ENCODE measurements at places on chromosomes 6 and 20. TPM values are rescaled to one million over a fixed set of nuclear protein-coding genes. Genes with fewer than 3 reads are reported as not detected.

Gene POLH
- 91.4 TPM for total RNA-seq

Gene VGLL2
- total RNA-seq = not detected

Gene GPLD1
- 0.58 TPM for total RNA-seq

Gene ELOVL4
- 1.6 TPM for total RNA-seq

Gene SAMD3
- 47.9 TPM for total RNA-seq

Gene VSTM2L
- 0.35 TPM for total RNA-seq

Gene ACOT13
- 21.8 TPM for total RNA-seq

Gene SLC17A3
- 0.76 TPM for total RNA-seq

Gene TPMT
- 5.6 TPM for total RNA-seq

- peaks cover 2% of the 10 kb centered on the region for H3K4me1 ChIP-seq
- DNase-seq = no peak
- peaks cover 46% of the 10 kb centered on the region for H3K36me3 ChIP-seq
- H3K27ac ChIP-seq = no peak overlapping the region
- no peaks in the 10 kb centered on the region for H3K27me3 ChIP-seq
These were observed 29.3 kb downstream of the DNAAF9 start for GRCh38 chr20:3378138-3378537.

GRCh38 chr6:90383196-90383822 lies 86.7 kb upstream of the BACH2 start:
- H3K27ac ChIP-seq = no peak overlapping the region
- no peak overlapping the region for H3K4me3 ChIP-seq
- DNase-seq = peak; percentile 52

- DNase-seq = no peak
- H3K27me3 ChIP-seq = peaks cover 6% of the 10 kb centered on the region
- H3K4me3 ChIP-seq = no peak overlapping the region
- peaks cover 2% of the 10 kb centered on the region for H3K4me1 ChIP-seq
- H3K27ac ChIP-seq = no peak overlapping the region
These were observed 30.0 kb upstream of the RALY start for GRCh38 chr20:33963751-33964150.

GRCh38 chr20:9360431-9360830 lies 154.0 kb upstream of the LAMP5 start:
- no peak overlapping the region for H3K27ac ChIP-seq
- H3K4me1 ChIP-seq = no peaks in the 10 kb centered on the region
- no peaks in the 10 kb centered on the region for H3K27me3 ChIP-seq
- no peak for DNase-seq
- no peak overlapping the region for H3K4me3 ChIP-seq

- peak overlapping the region; percentile 86 for H3K4me3 ChIP-seq
- peak overlapping the region; percentile 99 for H3K27ac ChIP-seq
- peaks cover 13% of the 10 kb centered on the region for H3K36me3 ChIP-seq
- peaks cover 21% of the 10 kb centered on the region for H3K4me1 ChIP-seq
- DNase-seq = peak; percentile 93
These were observed 81.9 kb upstream of the E2F3 start for GRCh38 chr6:20319520-20320357.

- peaks cover 4% of the 10 kb centered on the region for H3K4me1 ChIP-seq
- H3K4me3 ChIP-seq = no peak overlapping the region
- H3K36me3 ChIP-seq = no peaks in the 10 kb centered on the region
- no peak overlapping the region for H3K27ac ChIP-seq
- H3K27me3 ChIP-seq = peaks cover 19% of the 10 kb centered on the region
- no peak for DNase-seq
These were observed 77.6 kb downstream of the RIN2 start for GRCh38 chr20:19835533-19836222.

DNA sequence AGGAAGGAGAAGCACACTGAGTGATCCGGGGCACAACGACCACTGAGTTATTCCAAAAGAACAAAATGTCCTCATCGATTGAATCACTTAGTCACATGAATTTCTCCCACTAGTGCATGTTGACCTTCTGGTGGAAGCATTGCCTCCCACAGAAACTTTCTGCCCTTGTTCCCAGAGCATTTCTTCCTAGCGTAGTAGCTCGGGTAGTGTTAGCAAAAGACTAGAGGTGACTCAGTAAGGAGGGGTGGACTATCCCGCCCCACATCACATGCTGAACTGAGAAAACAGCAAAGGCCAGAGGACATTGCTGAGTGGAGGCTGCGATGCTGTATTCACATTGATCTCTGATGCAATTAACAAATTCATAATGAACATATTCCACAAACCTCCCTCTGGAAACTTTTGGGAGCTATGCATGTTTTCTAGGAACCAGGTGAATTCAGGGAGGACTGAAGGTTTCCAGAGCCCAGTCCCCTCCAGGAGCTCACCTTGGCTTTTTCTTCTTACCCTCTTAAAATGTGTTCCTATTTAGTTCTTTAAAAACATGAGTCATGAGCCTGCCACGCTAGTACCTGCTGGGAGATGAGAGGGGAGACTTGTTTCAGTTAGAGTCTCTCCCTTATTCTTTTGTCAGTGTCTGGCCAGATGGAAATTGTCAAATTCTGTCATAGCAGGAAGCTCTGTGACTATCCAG lies 507.9 kb downstream of the CDH26 start:
- DNase-seq = no peak
- H3K4me3 ChIP-seq = no peak overlapping the region
- no peaks in the 10 kb centered on the region for H3K27me3 ChIP-seq
- no peaks in the 10 kb centered on the region for H3K4me1 ChIP-seq
- no peaks in the 10 kb centered on the region for H3K36me3 ChIP-seq
- H3K27ac ChIP-seq = no peak overlapping the region

DNA sequence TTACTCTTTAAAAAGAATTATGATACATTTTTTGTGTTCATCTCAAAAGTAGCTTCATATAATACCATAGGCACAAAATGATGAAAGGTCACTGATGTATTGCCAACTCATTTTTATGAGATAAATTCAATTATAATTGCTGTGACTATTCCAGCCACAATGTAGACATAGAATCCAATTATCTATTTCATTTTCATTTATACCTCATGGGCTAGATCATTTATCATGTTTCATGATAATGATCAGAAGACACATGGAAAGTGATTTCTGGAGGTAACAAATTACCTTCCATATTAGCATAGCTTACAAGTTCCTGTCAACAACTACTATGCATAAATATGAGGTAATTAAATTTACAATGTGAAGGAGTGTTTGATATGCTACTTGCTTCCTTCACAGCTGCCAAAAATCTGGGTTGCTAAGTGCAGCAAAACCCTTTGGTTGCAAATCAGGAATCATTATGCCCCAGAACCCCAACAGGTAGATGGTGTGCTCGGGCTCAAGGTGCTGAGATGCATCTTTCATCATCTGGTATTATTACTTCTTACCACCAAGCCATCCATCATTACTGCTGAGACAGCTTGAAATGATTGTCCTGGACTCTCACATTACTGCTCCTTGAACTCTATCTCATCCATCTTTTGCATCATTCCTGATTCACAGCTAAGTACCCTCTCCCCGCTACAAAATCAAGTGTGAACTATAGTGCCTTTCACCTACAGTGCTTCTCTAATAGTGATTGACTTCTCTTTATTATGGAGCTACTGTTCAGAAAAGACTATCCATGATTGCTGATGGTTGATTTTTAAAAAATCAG lies 306.0 kb upstream of the THEMIS start:
- H3K27me3 ChIP-seq = peaks cover 4% of the 10 kb centered on the region
- H3K4me1 ChIP-seq = no peaks in the 10 kb centered on the region
- H3K36me3 ChIP-seq = no peaks in the 10 kb centered on the region
- no peak overlapping the region for H3K27ac ChIP-seq
- H3K4me3 ChIP-seq = no peak overlapping the region
- DNase-seq = no peak

GRCh38 chr20:53055367-53056067 lies 83.4 kb downstream of the TSHZ2 start:
- no peaks in the 10 kb centered on the region for H3K36me3 ChIP-seq
- no peak overlapping the region for H3K27ac ChIP-seq
- no peak overlapping the region for H3K4me3 ChIP-seq
- DNase-seq = no peak
- peaks cover 6% of the 10 kb centered on the region for H3K27me3 ChIP-seq
- no peaks in the 10 kb centered on the region for H3K4me1 ChIP-seq

- peaks cover 5% of the 10 kb centered on the region for H3K36me3 ChIP-seq
- H3K27ac ChIP-seq = peak overlapping the region; percentile 93
These were observed 714 bp upstream of the RTEL1 start for GRCh38 chr20:63657260-63657936.

- H3K4me1 ChIP-seq = peaks cover 20% of the 10 kb centered on the region
- no peak for DNase-seq
- H3K27ac ChIP-seq = no peak overlapping the region
- H3K27me3 ChIP-seq = no peaks in the 10 kb centered on the region
These were observed 16.1 kb downstream of the BFSP1 start for GRCh38 chr20:17515053-17515452.

GRCh38 chr6:132790450-132790849 lies 8.0 kb downstream of the SLC18B1 start:
- DNase-seq = no peak
- H3K27ac ChIP-seq = no peak overlapping the region
- H3K27me3 ChIP-seq = no peaks in the 10 kb centered on the region
- peaks cover 9% of the 10 kb centered on the region for H3K4me1 ChIP-seq

DNA sequence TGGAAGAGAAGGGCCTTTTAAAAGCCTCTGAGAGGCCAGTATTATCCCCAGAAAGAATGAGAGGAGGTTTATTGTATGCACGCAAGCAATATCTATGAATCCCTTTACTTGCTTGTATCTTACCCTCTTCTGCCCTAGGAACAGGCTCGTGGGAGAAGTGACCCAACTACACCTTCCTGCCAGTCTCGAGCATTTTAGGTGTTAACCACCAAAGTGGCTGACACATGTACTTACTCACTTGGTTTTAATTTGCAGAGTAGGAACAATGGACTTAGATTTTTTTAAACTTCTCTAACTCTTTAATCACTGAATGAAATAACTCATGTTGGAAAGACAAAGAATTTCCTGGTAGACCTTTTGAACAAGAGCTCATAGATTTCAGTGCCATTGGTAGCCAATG lies 296.9 kb downstream of the PLCB1 start:
- H3K27ac ChIP-seq = no peak overlapping the region
- DNase-seq = no peak
- H3K36me3 ChIP-seq = no peaks in the 10 kb centered on the region
- no peak overlapping the region for H3K4me3 ChIP-seq
- no peaks in the 10 kb centered on the region for H3K27me3 ChIP-seq

DNA sequence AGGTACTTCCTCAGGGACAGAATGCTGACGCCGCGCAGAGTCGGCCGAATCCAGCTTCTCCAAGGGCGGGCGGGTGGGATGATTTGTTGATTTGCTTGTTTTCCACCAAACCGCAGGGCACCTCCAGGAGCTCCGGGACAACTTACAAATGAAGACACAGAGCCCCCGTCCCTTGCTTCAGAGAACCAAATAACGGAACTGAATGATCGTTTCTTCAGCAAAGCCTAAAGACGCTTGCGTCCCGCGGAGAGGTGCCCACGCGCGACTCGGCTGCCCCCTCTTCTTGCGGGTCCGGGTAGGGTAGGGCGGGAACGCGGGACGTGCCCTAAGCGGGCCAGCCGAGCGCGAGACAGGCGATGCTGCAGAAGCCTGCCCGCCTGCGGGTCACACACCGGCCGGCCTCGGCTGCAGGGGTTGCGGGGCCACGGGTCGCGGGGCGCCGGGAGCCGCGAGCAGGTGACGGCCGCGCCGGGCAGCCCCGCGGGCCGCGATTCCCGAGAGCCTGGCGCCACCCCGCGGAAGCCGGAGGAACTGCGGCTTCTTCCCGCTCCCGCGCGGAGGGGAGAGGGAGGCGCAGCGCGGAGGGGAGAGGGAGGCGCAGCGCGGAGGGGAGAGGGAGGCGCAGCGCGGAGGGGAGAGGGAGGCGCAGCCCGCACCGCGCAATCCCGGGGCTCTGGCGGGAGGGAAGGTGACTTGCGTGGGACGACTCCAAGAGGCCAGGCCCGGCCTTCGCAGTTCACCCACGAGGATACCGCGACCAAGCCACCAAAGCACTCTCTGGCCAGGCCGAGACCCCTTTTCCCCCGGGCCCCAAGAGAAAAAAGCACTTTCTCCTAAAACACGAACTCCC lies 7.7 kb upstream of the FOXF2 start:
- H3K36me3 ChIP-seq = peaks cover 3% of the 10 kb centered on the region
- H3K27me3 ChIP-seq = peaks cover 81% of the 10 kb centered on the region
- no peak for DNase-seq
- H3K27ac ChIP-seq = no peak overlapping the region
- peaks cover 26% of the 10 kb centered on the region for H3K4me1 ChIP-seq

DNA sequence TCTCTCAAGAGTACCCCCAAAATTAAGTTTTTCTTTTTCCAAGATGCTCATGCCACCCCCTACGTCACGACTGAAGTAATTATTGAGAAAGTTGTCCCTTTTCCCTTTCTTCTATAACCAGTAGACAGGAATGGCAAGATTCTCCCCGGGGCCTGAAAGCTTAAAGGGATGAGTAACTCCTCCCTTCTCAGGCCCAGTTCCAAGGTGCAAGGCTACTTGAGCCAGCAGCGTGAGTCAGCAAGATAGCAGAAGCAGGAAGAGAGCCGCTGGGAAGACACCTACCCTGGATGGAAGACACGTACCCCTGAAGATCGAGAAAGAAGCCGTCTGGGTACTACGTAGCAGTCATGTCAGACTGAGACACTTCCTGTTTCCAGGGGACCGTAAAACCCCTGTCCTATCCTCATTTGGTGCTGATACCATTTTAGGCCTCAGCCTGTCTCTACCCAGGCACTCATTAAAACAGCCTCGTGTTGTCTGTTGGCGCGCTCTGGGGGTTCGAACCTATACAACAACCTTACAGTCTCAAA lies 241.0 kb downstream of the ADGRG6 start:
- H3K27ac ChIP-seq = no peak overlapping the region
- H3K4me1 ChIP-seq = peaks cover 12% of the 10 kb centered on the region
- H3K4me3 ChIP-seq = no peak overlapping the region
- H3K27me3 ChIP-seq = peaks cover 2% of the 10 kb centered on the region
- no peaks in the 10 kb centered on the region for H3K36me3 ChIP-seq

- H3K4me3 ChIP-seq = no peak overlapping the region
- H3K27ac ChIP-seq = no peak overlapping the region
- H3K27me3 ChIP-seq = peaks cover 28% of the 10 kb centered on the region
- H3K4me1 ChIP-seq = no peaks in the 10 kb centered on the region
- no peak for DNase-seq
These were observed 18.6 kb downstream of the PDYN start for GRCh38 chr20:1975291-1975690.

DNA sequence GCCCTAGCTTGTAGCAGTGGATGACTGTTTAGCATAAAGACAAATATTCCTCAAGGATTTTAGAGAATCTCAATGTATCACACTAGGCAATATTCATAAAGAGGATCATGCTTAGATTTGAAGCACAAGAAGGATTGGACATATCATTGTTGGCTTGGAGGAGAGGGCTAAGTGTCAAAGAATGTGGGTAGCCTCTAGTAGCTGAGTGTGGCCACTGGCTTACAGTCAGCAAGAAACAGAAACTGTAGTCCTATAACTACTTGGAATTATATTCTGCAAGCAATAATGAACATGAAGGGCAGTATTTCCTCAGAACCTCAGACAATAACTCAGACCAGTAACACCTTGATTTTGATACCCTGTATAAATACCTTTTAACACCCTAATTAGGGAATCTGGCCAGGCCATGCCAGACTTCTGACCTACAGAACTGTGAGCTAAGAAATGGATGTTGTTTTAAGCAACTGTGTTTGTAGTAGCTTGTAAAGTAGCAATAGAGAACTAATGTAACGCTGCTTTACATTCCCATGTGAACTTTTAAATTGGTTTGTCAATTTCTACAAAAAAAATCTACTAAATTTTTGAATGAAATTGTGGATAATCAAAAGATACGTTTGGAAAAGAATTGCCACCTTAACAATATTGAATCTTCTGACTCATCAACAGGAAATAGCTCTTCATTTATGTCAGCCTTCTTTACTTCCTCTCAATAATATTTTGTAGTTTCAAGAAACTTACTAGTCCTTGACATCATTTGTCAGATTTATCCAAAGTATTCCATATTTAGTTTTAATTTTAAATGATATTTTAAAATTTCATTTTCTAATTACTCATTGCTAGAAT lies 65.2 kb upstream of the RSPO3 start:
- H3K4me3 ChIP-seq = no peak overlapping the region
- H3K36me3 ChIP-seq = no peaks in the 10 kb centered on the region
- H3K27me3 ChIP-seq = no peaks in the 10 kb centered on the region
- no peak overlapping the region for H3K27ac ChIP-seq
